ENCODE measurements at places on chromosomes 3 and 15.
A peak's percentile ranks its signal among the peaks of the same experiment; 100 is the strongest.

GRCh38 chr3:81161851-81162250 is 599.6 kb downstream of the GBE1 start:
- no peak for DNase-seq

GRCh38 chr3:14415501-14415900 is 13.1 kb downstream of the SLC6A6 start:
- no peak for DNase-seq

DNA sequence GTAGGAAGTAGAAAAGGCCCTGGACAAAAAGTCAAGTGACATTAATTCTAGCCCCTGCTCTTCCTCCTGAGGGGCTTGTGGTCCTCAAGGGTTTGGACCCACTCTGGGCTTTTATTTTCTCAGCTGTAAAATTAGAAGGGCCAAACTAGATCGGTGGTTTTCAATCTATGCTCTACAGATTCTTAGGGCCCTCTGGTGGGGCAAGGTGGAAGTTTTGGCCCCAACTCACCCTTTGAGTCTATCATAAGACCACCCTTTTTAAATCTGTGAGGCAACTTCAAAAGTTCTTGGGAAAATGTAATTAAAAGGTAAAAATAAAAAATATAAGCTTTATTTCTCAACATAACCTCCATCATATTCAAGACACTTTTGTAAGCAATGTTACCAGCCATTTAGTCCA is 25.6 kb upstream of the CFAP161 start:
- DNase-seq: no peak

- no peak for DNase-seq
Observed at GRCh38 chr3:38017445-38018295, 11.8 kb downstream of the PLCD1 start.

- DNase-seq: no peak
Observed at GRCh38 chr3:154236331-154236730, 88.0 kb downstream of the DHX36 start.

GRCh38 chr3:40476478-40477470 is at the start of gene ZNF619:
TSS of gene ZNF619 (plus strand) at chr3:40477122. CDS start at chr3:40477980, 858 bp downstream.
- DNase-seq: peak; percentile 15

- DNase-seq: no peak
Observed at GRCh38 chr3:171704814-171705213, 105.5 kb downstream of the PLD1 start.

GRCh38 chr3:50410608-50411139 is 51.4 kb upstream of the TMEM115 start:
- no peak for DNase-seq

DNA sequence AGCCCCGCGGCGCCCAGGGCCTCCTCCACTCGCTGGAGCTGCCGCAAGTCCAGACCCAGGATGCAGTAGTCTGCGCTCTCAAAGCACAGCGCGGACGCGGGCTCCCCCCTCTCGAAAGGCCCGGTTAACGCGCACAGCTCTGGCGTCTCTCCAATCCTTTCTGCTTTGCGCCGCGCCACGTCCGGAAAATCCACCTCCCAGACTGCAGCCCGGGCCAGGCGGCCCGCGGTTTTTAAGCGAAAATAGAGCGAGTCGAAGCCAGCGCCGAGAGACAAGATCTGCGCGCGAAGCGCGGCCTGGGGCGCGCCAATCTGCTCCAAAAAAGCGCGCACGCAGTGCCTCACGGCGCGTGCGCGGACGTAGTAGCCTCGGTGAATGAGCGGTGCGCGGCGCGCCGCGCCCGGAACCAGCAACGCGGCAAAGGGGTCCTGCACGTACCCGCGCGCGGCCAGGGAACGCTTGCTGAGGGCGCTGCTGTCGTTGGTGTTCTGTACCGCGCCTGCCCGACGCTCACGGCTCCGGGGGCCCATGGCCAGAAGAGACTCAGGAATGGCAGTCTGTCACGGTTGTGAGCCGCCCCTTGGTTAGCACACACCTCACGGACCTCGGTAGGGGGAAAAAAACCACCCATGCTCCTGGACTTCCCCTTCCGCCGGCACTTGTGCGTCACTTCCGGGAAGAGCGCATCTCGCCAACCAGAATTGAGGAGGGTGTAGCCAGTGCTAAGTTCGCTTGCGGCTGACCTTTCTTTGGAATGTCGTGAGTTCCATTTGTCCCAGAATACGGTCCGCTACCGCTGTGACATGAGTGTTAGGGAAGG is at the start of gene LCMT2:
TSS of gene LCMT2 (minus strand) at position 614 of the 820 bp plus-strand sequence. CDS start at position 530, 84 bp downstream.
- peak; percentile 80 for DNase-seq

DNA sequence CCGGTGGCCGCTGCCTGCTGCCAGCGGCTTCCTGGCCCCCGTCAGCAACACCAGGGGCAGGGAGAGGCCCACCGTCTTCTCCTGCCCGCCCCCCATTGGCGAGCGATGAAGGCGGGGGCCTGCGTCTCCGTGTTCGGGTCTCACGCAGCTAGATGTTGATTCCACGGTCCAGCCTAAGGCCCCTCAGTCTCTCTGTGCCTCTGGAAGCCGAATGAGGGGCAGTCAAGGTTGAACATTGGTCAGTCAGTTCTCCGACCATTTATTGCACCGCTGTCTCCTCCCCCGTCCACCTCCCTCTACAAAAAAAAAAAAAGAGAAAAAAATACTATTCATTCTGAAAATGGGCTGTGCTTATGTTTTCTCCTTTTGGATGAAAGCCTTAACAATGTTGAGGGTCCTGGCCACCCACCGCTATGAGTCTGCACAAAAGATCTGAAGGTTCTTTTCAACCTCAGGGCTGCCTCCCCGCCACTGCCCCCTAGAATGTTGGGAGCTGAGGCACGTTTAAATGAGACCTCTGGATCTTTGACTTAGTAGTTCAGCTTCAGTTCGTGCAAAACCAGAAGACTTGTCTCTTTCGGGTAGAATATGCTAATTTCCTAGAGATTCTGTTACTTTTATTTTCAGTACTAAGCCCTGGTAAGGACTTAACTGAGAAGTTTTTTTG is 736 bp downstream of the IREB2 start:
- DNase-seq: peak; percentile 20

GRCh38 chr15:32952901-32953532 is 235.2 kb downstream of the GREM1 start:
- DNase-seq: no peak

- DNase-seq: no peak
Observed at GRCh38 chr15:94987085-94987484, 755.7 kb downstream of the MCTP2 start.

DNA sequence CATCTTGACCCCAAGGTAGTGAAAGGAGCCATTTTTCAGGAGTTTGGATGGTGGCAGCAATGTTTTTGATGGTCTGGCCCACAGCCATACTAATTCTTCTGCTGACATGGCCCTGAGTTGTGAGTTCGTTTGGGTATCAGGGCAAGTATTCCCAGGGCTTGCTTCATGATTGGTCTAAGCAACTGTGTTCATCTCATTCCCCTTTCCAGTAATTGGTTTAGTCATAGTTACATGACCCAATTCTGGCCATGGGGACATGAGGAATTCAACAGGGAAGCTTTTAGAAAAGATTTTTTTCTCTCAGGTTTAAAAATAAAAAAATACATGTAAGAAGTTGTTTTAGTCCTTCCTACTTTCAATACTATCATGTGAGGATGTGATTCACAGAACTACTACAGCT is 150.5 kb upstream of the NPHP3 start:
- DNase-seq: no peak

- peak; percentile 52 for DNase-seq
Observed at GRCh38 chr3:52446631-52447511, 2.0 kb upstream of the SEMA3G start.

DNA sequence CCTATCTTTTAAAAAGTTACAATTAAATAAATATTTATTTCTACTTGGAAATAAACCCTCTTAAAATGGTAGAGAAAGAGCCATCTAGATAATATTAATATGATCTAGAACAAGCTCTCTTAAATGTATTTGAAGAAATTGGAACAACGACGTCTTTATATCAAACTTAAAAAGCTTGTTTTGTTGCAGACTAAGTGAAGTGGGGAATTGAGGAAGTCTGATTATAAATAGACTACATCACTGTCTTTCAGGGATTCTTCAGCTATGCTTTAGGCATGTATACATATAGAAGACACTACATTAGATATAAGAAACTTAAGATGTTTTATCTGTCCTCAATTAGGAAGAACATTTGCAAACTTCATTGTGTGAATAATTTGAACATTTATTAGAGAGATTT is 1.8 kb downstream of the BCHE start:
- no peak for DNase-seq

- DNase-seq: no peak
Observed at GRCh38 chr3:55235416-55235815, 251.7 kb downstream of the WNT5A start.

GRCh38 chr3:104750581-104750980 is 616.1 kb upstream of the ALCAM start:
- no peak for DNase-seq

GRCh38 chr3:184428561-184429175 is 48.8 kb downstream of the CHRD start:
- DNase-seq: no peak

DNA sequence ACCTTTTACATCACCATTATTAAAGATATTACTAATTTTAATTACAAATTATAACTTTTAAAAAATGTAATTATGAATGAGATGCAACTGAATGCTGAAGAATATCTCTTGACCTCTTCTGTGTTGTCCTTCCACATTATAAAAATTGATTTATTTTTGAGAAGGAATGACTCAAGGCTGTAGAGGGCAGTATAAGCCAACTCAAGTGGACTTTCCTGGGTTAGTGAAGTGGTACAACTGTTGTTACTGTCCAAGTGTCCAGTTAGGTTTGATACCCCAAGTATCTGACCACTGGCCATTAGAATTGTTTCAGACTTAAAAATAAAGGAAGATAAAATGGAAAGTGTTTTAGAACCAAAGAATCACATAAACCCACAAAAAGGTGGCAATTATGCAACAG is 51.9 kb downstream of the BBX start:
- no peak for DNase-seq

GRCh38 chr3:113954091-113954685 is 6.4 kb downstream of the ZDHHC23 start:
- no peak for DNase-seq

DNA sequence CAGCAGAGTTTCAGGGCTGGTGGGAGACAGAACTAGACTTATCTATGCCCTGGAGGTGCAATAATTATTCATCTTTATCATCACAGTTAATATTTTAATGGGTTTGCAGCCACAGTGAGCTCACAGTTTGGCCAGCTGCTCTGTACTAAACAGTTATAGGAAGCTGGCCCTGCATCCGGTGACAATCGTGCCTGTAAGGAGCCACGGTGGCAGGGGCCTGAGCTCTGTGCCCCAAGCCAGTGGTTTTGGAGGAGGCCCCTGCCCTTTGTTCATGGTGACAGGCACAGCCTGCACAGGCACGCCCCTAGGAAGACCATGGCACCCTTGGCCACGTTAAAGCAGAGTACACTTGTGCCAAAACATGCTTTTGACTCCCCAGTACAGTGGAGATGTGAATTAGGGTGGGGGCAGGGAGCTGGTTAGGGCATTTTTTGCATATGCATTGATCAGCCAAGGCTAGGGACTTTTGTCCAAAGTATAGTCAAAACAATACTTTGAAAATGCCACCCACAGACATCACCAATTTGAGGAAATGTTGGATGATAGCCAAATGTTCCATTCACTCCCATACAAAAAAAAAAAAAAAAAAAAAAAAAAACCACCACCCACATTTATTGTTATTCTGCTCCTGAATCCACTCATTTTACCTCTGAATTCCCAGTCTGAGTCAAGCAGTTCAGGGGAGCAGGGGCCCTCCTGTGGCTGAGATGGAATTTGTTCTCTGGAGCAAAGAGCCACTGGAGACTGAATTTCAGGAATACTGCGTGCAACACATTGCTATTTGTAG is 3.4 kb upstream of the RFTN1 start:
- no peak for DNase-seq

GRCh38 chr3:43998836-43999727 is 242.6 kb upstream of the TOPAZ1 start:
- DNase-seq: no peak

DNA sequence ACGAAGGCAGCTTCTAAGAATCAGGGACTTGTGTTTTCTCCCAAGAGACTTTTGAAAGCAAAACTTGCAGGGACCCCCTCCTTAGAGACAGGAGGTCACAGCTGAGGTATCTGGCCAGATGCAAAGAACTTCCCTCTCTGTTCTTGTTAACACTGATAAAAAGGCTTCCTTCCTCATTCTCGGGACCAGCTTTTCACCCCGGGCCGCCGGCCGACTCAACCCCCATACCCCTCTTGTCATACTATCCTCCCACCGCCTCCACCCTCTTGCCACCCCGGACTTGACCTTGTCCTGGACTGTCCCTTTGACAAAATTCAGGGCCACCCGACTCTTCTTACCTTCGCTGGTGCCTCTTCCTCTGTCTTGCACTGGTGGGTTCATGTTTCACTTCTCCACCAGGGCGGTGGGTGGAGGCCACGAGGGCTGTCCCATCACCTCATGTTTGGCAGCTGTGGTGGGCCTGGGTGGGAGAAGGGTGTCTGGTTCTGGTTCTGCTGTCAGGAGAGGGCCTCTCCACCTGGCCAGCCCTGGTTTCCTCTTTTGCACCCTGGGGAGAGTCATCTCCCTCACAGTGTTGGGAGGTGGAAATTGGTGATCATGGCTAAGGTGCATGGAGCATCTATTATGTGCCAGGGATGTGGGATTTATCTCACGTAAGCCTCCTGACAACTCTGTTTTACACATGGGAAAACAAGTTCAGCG is 32.5 kb downstream of the BHLHE40 start:
- no peak for DNase-seq

Measured in activated T-helper 1 cell treated with anti-CD3 and anti-CD28 coated beads, Interleukin-2, amount 50 U/mL, for 16 hours (primary cell).